Activated effector memory CD4-positive, alpha-beta T cell treated with anti-CD3 and anti-CD28 coated beads, Interleukin-2, amount 50 U/mL, for 16 hours (primary cell): ENCODE measurements at places on chromosomes 2 and 18.

DNA sequence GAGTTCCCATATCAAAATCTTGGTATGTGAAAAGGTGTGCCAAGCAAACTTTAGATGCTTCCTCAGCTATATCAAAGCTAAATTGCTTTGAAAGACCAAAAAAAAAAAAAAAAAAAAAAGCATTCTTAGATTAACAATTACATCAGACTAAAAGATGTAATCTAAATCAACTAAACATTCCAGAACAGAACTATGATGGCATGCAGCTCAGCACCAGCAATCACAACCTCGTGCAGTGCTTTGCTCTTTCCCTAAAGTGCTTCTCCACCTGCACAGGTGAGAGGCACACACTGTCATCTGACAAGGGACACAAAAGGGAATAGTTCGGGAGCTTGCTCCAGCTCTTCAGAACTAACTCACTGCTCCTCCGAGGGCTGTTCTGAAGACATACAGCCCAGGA is 37.5 kb downstream of the ADAM17 start:
- no peak for DNase-seq

DNA sequence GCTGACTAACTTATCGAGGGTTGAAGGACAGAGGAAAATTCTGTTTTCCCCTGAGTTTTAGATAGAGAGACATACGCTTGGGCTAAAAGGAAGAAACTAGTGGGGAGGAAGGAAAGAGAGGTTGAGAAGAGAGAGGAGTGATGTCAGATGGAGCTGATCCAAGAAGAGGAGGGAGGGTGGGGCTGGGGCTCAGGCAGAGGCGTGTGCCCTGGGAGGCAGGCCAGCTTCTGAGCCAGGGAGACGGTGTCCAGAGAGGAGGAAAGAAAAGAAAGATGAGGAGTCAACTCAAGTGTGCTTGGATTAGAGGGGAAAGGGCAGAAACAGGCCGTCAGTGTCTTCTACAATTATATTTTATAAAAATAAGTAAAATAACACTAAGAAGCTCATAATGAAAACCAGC is 56.2 kb downstream of the EMILIN2 start:
- no peak for DNase-seq

GRCh38 chr2:229927817-229928321 is 5.6 kb downstream of the FBXO36 start:
- DNase-seq, result no peak

DNA sequence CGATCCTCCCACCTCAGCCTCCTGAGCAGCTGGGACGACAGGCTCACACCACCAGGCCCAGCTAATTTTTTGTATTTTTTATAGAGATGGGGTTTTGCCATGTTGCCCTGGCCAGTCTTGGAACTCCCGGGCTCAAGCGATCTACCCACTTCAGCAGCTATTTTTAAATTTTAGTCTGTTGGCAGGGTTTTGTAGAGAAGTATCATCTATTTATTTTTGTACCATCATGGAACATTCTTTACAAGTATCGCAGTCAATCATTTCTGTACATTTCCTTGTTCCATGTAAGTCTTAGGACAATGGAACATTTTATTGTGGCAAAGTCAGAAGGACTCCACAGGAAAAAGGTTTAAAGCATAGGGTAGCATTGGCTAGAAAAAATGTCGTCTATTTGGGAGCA is 94.6 kb downstream of the UGGT1 start:
- no peak for DNase-seq

GRCh38 chr2:124609667-124610066 is 584.6 kb downstream of the CNTNAP5 start:
- no peak for DNase-seq

DNA sequence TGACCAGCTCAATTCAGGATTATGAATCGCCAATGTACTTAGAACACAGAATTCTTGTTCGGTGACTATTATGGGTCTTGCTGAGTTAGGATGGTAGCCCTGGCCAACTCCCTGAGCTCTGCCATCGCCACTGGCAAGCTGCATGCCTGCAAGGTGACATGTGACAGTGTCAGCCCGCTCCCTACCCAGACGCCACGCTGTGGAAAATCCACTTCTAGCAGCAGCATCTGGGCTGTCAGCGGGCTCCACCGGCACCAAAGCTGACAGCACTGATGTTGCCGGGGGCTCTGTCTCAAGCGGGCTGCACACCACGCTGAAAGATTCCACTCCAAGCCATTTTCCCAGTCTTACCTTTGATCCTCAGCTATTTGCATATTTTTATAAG is 100.7 kb downstream of the MYT1L start:
- DNase-seq, result no peak

DNA sequence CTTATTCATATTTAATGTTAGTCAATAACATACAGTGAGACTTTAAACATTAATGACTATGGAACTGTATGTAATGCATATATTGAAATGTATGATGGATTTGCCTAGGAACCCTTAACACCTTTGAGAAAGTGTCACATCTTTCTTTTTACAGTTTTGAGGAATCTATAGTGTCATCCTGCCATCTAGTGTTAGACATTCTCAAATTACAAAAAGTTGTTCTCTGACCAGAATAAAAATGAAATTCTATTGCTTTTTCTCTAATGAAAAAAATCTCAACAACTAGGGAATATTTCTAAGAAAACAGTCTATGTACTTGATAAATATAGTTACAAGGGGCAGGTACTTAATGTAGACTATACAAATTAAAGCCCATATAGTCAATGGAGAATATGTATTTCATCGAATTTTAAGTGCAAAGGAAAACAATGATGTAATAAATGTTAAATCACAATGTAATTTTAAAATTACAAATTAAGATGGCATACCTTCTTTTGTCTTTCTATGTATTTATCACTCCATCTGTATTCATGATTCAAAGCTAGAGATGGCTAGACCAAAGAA is 5.1 kb upstream of the CALCRL start:
- no peak for DNase-seq

- no peak for DNase-seq
Measured at GRCh38 chr2:68791914-68792313, 57.3 kb downstream of the ARHGAP25 start.

- no peak for DNase-seq
Measured at GRCh38 chr2:75462721-75463120, 98.0 kb downstream of the EVA1A start.

DNA sequence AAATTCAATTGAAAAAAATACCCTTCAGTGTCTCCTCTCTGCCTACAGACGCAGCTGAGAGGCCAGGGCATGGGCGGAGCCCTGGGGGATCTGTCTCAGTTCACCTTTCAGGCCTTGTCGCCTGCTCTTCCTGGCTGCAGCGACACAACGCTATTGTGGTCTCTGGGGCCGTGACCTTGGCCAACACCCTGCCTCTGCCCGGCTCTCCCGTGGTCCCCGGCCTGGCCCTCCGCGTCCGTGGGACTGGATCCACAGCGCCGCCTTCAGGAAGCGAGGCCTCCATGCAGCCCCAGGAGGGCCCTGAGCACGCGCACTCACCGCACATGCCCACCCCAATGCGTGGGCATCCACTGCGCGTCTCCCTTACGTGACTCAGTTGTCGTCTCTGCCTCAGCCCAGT is 81.1 kb downstream of the MRPS9 start:
- no peak for DNase-seq

DNA sequence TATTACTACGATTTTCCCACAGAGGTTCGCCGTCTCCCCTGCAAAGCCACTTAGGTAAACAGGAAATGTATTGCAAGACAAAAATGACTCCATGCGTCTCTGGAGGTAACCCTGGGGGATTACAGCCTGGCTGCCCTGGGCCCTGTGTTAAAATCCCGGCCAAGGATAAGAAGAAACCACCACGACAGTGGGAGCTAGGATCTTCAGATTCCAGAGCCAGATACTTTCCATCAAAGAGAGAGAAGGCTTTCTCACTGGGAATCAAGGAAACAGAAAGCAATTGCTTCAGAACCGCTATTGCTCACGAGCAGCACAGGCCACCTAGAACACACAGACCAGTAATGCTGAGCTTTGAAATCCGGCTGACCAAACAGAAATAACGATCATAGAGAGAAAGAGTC is 97.9 kb upstream of the ZNF516 start:
- DNase-seq, result no peak

GRCh38 chr2:235749121-235749770 is 255.4 kb downstream of the AGAP1 start:
- no peak for DNase-seq

DNA sequence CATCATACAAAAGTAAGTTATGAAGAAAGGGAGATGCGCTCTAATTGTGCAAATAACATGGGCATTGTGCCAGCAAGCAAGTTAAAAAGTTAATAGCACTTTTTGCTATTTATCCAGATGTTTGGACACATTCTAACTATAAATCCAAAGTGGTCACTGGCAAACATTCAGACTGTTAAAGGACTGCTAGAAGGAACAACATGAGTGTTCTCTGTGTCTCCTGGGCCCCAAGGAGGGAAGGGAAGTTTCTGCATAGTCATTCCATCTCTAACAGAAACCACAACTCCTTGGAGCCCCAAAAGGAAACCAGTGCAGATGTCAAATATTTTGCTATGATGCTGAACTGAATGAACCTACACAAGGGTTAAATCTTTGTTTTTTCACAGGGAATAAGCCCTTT is 213.3 kb upstream of the HNRNPA3 start:
- DNase-seq, result no peak
